Mucosa of gallbladder (tissue), 1 donor: ENCODE measurements at places on chromosomes 11 and 22. TPM values are rescaled to one million over a fixed set of nuclear protein-coding genes. Genes with fewer than 3 reads are reported as not detected.
A peak's percentile ranks its signal among the peaks of the same experiment; 100 is the strongest.

Gene CHRNA10
- total RNA-seq: 1.8 TPM

Gene OR4C45
- total RNA-seq: not detected

Gene OR51B5
- 0.37 TPM for total RNA-seq

Gene GTSE1
- 1.3 TPM for total RNA-seq

Gene OR6M1
- total RNA-seq: not detected

Gene TSGA10IP
- not detected for total RNA-seq

Gene OR6A2
- total RNA-seq: 0.06 TPM

Gene EIF3D
- total RNA-seq: 125 TPM

Gene C11orf98
- 50.8 TPM for total RNA-seq

Gene DDTL
- total RNA-seq: 3.0 TPM

DNA sequence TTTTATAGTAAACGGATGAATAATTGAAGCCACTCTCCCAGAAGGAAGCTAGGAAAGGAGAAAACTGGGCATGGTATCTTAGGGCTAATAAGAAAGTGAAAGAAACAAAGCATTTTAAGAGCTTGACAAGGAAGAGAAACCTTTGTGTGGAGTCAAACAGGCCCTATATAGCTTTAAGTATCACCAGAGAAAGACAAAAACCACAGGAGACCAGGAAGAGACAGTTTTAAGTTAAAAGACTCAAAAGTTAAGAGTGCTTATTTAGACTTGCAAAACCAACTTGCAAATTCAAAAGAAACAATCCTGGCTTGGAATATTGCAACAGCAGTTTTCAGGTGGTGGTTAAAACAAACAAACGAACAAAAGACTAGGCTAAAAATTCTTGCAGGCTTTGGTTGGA, 3.4 kb downstream of the PAK1 start:
- DNase-seq: no peak

DNA sequence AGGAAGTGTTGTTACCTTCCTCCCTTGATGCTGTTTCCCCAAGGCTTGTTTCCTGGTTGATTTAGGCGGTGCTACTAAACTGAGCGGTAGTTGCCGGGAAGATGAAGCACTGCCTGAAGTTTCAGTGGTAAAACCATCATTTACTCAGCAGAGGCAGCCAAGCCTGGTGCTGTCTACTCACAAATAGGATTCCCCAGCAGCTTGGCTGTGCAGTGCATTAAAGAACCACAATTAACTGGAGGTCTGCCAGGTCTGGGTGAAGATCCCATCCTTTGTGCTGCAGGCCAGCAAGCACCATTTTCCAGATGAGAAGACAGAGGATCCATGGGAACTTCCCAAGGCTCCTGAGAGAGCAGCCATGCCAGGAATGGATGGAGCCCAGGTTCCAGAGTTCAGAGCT, 231.9 kb upstream of the E2F8 start:
- no peak for DNase-seq

- DNase-seq: no peak
These were observed 81.3 kb downstream of the KIRREL3 start for GRCh38 chr11:126919147-126919823.

GRCh38 chr11:19792510-19792909, 79.9 kb downstream of the NAV2 start:
- no peak for DNase-seq

DNA sequence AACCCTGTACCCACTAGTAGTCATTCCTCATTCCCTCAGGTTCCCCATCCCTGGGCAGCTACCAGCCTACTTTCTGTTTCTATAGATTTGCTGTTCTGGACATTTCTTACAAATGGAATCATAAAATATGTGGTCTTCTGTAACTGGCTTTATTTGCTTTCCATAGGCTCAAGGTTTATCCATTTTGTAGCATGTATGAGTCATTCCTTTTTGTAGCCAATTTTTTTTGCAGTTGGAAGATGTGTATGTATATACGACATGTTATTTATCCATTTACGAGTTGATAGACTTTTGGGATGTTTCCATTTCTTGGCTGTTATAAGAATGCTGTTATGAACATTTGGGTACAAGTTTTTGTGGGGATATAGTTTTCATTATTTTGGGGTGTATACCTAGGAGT, 130.6 kb downstream of the WNT11 start:
- DNase-seq: no peak

GRCh38 chr22:36385491-36386350, 2.0 kb downstream of the MYH9 start:
- DNase-seq: peak; percentile 56

GRCh38 chr22:32444068-32444467, 20.2 kb downstream of the BPIFC start:
- no peak for DNase-seq

- no peak for DNase-seq
These were observed 341.0 kb downstream of the DYNC2H1 start for GRCh38 chr11:103450241-103450640.

- DNase-seq: no peak
These were observed 57.6 kb downstream of the LIF start for GRCh38 chr22:30188911-30189310.

GRCh38 chr22:20135806-20136602, 4.4 kb downstream of the ZDHHC8 start:
- no peak for DNase-seq

GRCh38 chr11:119377112-119377901, 4.2 kb downstream of the USP2 start:
- no peak for DNase-seq

GRCh38 chr11:32334822-32335221, 100.5 kb downstream of the WT1 start:
- no peak for DNase-seq

DNA sequence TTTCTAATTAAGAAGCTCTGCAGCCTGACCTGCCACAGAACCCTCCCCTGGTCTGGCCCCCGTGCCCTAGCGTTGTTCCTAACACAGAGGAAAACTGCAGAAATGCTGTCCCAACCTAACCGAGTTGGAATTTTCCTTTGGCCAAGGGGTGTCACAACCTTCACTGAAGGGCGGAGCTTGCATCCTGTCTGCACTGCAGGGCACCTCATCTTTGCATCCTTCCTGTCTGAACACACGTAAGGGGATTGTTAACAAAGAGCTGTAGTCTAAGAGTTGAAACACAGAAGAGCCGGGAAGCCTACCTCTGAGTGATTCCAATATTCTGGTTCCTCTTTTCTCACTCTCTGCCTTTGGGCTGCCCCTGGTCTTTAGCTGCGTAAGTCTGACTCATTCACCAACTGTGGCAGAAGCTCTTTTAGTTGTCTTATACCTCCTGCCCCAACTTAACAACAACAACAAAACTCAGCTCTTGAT, 1.6 kb downstream of the DIXDC1 start:
- no peak for DNase-seq

DNA sequence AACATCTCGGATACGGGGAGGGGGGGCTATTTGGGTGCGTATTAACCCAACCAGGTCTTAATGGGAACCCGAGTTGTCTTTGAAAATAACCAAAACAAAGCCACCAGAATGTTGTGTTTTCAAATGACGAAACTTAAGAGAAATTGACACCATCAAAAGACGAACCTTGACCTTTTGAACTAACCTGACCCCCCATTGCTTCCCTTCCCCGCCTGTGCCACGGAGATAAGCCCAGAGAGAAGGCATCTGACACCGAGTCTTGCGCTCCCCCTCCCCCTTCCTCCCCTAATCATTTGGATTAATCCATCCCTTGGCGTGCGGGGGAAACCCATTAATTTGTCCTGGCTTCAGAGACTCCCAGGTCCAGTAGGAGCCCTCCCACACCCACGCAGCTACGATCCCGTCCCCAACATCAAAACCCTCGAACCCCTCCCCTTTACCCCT, 4.5 kb upstream of the GCAT start:
- DNase-seq: no peak

- DNase-seq: no peak
These were observed 25.0 kb downstream of the SHISAL1 start for GRCh38 chr22:44287741-44288140.

DNA sequence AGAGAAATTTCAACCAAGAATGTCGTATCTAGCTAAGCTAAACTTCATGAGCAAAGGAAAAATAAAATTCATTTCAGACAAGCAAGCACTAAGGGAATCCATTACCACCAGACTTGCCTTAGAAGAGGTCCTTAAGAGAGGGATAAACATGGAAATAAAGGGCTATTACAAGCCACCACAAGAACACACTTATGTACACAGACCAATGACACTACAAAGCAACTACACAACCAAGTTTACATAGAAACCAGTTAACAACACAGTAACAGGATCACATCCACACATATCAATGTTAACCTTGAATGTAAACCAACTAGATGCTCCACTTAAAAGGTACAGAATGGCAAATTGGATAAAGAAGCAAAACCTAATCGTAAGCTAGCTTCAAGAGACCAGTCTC, 38.0 kb downstream of the TMEM123 start:
- no peak for DNase-seq

DNA sequence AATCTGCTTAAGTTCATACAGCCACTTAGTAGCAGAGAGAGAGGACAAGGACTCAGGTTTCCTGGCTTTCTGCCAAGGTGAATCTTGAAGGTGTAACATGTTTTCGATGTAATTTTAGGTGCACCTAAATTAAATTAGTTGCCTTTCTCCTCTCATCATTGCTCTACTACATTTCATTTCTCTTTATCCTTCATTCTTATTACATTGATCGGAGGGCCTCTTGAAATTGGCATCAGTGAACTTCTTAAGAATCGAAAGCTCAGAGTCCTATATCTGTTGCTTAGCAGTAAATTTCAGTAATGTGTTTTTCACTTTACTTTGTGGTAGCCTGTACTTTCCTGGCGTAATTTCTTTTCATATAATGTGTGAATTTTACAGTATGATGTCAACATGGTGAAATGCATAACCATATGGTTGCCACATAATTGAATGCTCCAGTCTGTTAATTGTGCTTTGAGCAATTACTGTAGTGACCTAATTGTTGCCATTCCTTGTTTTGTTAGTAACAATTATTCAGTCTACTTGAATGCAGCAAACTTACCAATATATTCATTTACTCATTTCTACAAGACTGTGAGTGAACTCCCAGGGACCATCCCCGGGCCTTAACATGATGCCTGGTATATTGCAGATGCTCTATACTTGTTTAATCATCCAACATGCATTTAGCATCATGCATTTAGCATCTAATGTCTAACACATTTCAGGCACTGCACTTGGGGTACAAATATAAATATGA, 138.1 kb downstream of the MAML2 start:
- DNase-seq: no peak

DNA sequence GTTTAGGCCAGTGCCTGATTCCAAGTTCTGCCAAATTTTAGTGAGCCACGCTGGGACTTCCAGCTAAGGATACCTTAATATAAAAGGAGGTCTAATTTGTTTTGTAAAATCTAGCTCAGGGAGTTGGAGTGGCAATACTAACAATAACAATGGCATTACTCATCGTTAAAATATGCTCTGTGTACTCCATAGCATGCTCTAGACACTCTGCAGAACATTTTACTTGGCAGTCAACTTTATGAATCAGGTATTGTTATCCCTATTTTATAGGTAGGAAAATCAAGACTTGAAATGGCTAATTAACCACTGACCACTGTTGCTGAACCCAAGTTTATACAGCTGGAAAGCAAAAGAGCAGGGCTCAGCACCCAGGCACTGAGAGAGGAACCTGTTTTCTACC, 485.0 kb upstream of the KIRREL3 start:
- DNase-seq: no peak

GRCh38 chr22:32574411-32574810, 99.8 kb downstream of the FBXO7 start:
- peak; percentile 18 for DNase-seq

GRCh38 chr22:39789788-39790187, 103.8 kb downstream of the ENTHD1 start:
- no peak for DNase-seq

- peak; percentile 46 for DNase-seq
These were observed 2.1 kb upstream of the DMC1 start for GRCh38 chr22:38572065-38572464.

DNA sequence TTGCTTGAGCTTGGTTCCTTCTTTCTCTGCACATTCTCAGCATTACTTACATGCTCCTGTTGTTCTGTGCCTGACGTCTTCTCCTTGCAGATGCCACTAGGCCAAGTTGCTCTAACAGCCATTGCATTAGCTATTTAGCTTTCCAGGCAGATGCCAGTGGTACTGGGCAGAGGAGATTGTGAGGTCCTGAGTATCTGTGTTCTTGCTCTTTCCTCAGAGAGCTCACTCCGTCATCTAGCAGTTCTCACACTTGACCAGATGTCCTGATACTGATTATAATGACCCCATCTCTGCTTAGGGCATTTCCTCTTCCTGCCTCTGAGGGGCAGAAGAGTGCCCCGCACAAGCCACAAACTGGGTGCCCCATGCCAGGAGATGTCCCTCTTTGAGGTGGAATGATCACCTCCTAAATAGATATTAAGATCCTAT, 30.7 kb downstream of the ARHGAP1 start:
- DNase-seq: no peak

DNA sequence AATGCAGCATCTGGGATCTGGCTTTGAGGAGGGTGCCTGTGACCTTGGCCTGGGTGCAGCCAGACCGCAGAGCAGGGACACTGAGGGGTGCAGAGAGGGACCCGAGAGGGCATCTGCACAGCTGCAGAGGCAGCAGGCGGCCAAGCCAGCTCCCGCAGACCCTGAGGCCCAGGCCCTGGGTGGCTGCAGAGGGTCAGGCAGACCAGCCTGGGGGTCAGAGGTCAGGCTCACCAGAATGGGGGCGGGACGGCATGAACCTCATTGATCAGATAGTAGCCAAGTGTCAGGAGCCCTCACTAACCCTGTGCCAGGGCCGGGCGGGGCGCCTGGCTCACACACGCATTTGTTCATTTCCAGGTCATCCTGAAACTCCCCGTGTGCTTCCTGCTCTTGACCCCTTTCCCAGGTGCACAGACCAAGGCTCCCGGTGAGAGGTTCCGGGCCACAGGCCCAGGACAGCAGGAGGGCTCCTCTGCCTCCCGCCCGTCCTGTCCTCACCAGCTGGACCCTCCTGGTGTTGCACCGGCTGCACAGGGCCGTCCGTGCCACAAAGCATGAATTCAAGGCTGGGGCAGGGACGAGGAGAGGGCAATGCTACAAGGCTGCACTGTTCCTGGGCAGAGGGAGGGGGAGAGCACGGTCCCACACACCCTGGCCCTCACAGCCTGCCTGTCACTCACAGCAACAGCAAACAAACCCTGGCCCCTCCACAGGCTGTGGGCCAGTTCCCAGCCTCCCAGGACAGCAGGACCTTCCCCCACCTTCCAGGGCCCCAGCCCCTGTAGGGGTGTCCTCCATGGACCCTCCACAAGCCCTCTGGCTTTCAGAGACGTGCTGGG, 3.3 kb downstream of the RTN4R start:
- DNase-seq: no peak

- DNase-seq: no peak
These were observed 282.6 kb downstream of the CADM1 start for GRCh38 chr11:115221461-115222069.

DNA sequence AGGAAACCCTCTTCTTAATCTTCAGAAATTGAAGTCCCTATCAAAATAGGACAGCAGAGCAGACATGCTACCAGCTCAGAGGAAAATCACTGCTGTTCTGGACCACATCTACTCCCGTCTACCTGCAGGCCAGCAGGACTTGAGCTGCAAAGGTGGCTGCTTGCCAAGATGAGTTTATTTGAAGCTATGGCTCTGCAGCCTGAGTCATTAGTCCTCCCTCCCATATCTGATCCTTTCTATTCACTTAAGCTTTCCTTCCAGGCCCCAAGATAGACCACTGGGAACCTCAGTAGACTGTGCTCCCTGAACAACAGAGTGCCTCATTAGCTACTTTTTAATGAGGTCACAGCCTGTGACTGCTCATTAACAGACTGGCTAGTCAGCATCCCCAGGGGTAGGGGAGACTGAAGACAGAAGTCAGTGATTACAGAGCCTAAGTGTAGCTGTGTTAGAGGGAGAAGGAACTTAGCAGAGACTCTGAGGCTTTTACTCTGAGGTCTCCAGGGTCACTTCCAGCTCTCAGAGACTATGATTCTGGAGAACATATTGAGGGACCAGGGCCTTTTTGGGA, 6.8 kb upstream of the OR10A2 start:
- DNase-seq: no peak
